ENCODE measurements at places on chromosomes 2 and 18.

GRCh38 chr2:202116691-202117090 lies 43.6 kb downstream of the KIAA2012 start:
- DNase-seq = no peak

DNA sequence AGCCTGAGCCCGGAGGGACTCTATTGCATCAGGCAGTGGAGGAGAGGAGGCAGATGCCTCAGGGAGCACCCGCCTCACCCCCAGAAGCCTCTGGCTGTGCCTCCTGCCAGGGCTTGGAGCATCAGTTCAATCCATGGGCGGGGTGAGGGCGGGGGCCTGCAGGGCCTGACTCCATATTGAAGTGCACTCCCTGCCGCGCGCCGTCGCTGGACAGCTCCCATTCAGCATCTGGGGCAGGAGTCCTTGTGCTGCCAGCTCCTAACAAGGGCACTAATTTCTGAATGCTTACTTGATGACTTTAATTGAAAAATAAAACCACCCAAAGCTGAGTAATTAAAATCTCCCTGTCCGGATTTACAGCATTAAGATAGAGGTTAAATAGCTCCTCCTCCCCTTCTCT lies 23.8 kb downstream of the C1QL2 start:
- no peak for DNase-seq

GRCh38 chr18:56289381-56289780 lies 349.0 kb downstream of the TXNL1 start:
- DNase-seq = no peak

GRCh38 chr2:175176624-175177023 lies 4.9 kb downstream of the ATP5MC3 start:
- DNase-seq = no peak

DNA sequence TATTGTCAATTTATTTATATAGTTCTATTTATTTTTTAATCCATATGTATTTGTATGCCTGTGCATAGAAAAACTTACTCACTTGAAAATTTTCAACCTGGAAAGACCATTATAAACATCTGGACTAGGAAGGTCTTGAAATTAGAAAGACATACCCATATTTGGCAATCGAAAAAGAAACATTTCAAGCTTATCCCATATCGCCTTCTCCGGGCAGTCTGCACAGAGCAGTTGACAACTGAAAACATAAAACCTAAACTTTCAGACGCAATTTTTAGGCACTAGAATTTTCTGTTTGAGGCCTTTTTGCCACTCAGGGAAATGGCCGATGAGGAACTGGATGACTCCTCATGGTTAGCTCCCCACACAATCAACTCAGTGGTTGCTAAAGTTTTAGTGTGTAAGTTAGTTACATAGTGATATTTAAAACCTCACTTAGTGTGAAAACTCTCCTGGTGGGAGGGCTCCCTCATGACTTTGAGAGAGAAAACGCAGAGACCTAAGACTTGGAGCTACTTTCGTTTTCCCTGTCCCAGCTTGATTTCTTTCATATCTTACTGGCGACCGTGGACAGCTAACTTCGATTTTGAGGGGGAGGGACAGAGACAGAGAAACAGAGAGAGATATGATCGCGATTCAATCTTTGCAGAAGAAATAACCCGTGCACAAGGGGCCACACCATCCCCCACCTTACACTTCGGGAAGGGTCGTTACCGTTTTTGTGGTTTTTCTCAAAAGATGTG lies 3.2 kb upstream of the HOXD12 start:
- DNase-seq = no peak

- peak; percentile 74 for DNase-seq
These were observed 258.5 kb downstream of the TWIST2 start for GRCh38 chr2:239106314-239106908.

DNA sequence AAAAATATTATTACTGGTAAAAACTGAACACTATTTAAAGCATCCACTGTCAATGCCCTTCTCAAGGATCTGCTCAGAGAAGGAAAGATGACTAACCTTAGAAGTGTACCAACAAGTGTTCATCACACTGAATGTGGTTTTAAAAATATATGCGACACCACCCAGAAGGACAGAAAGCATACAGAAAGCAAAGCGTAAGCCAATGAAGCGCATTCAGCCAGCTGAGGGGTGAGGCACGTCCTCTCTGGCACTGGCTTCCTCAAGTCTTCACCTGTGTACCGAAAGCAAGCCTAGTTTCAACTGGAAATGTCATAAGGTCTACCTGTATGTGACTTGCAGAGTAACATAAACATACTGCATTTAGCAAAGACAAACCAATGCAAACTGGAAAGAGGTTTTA lies 88.8 kb downstream of the PSMG2 start:
- DNase-seq = no peak

- DNase-seq = no peak
These were observed 9.3 kb upstream of the VWC2L start for GRCh38 chr2:214401580-214401979.

- peak; percentile 71 for DNase-seq
These were observed 58.1 kb downstream of the AGAP1 start for GRCh38 chr2:235551965-235552364.

- no peak for DNase-seq
These were observed 74.4 kb downstream of the ANTXR1 start for GRCh38 chr2:69087211-69087911.

- no peak for DNase-seq
These were observed 114.1 kb upstream of the PKDCC start for GRCh38 chr2:41933585-41934320.

DNA sequence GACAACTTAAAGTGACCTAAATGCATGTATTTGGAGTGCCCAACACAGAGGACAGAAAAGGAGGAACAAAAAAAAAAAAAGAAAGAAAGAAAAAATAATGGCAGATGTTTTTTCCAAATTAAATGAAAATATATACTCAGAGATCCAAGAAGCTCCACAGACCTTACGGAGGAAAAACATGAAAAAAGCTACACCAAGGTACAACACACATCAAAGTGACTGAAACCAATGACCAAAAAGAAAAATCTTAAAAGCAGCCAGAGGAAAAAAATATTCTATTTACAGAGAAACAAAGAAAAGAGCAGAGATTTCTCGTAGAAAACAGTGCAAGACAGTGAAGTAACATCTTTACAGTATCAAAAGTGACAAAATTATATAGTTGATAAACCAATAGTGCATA lies 5.1 kb downstream of the FANCL start:
- DNase-seq = no peak

- DNase-seq = no peak
These were observed 31.3 kb downstream of the DTNA start for GRCh38 chr18:34741401-34741800.

GRCh38 chr2:242015108-242016065 lies 145.9 kb downstream of the RTP5 start:
- no peak for DNase-seq

DNA sequence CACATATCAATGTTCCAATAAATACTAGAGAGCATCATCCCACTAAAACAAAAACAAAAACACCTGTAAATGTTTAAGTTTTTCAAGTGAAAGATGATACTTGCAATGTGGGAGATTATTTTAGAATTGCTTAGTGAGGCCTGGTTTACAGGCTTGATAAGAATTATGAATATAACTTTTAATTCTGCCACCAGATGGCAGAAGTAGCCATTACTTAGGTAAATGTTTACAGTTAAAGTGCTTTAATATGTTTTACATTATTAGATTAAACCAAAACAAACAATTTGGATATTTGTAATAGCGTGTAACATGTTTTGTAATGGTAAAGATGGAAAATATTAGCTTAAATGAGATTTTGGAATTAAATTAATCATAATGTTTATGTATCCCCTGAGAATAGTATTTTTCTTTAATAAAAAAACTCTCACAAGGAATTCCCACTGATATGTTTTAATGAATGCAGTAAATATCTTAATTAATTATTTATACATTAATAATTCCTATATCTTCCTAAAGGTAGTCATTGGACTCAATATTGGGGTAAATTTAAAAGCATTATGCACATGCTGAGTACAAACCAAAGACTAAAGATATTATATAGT lies 522.0 kb downstream of the SPAG16 start:
- no peak for DNase-seq

- no peak for DNase-seq
These were observed 69.3 kb downstream of the TTC27 start for GRCh38 chr2:32697156-32697555.

GRCh38 chr2:45941531-45942236 lies 290.2 kb downstream of the PRKCE start:
- no peak for DNase-seq

GRCh38 chr2:177806025-177806424 lies 266.6 kb downstream of the PDE11A start:
- no peak for DNase-seq

DNA sequence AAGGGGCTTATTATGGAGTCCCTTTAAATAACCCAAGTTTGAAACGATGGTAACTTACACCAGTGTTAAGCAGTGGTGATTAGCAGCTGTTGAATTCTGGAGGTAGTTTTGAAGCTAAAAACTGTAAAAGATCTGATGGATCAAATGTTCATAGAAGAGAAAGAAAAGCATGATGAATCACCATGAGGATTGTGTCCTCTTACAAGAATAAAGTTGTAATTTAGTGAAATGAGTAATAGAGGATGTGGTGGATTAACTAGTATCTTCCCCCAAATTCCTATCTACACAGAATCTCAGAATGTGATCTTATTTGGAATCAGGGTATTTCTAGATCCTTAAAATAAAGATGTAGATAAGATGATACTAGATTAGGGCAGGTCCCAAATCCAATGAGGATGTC lies 1138.2 kb upstream of the TMEFF2 start:
- no peak for DNase-seq

- no peak for DNase-seq
These were observed 343.9 kb upstream of the CHST9 start for GRCh38 chr18:27528925-27529521.

DNA sequence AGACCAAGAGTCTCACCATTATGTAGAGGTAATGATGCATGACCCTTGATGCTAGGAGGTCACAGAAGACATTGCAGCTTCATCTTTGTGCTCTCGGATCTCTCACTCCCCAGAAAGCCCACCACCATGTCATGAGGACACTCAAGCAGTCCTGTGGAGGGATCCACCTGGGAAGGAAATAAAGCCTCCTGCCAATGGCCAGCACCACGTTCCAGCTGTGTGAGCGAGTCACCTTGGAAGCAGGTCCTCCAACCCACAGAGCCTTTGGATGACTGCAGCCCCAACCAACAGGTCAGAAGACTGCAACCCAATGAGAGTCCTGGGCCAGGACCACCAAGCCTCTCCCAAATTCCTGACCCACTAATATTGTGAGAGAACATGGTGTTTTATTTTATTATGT lies 38.4 kb downstream of the CYP26B1 start:
- peak; percentile 30 for DNase-seq

DNA sequence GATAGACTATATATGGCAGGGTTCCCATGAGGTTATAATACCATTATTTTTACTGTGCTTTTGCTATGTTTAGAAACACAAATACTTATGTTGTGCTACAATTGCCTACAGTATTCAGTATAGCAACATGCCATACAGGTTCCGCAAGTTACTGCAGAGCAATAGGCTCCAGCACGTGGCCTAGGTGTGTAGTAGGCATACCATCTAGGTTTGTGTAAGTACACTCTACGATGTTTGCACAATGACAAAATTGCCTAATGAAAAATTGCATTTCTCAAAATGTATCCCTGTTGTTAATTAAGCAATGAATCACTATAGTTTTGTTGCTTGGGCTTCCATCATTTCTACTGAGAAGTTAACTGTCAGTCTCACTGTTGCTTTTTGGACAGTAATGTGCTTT lies 9.8 kb downstream of the CD302 start:
- DNase-seq = no peak

- DNase-seq = no peak
These were observed 951.7 kb upstream of the CNTNAP5 start for GRCh38 chr2:123073371-123073770.

- DNase-seq = no peak
These were observed 9.5 kb upstream of the CYS1 start for GRCh38 chr2:10089565-10090190.

DNA sequence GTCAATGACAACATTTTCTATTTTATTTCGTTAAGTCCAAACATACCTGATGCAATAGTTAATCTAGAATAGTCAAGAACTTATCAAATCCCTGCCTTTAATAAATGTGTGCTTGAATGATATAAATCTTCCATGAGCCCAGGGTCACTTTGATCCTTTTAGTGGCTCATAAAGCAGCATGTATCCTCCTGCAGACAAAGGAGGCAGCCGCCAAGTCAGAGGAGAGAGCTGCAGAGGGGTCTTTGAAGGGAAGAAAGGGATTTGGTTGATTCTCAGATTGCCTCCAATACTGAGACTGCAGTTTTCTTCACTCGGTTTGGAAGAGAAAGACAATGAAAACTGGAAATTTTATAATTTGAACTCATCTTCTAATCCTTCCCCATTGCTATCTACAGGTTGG lies 378.4 kb upstream of the PIK3C3 start:
- no peak for DNase-seq

DNA sequence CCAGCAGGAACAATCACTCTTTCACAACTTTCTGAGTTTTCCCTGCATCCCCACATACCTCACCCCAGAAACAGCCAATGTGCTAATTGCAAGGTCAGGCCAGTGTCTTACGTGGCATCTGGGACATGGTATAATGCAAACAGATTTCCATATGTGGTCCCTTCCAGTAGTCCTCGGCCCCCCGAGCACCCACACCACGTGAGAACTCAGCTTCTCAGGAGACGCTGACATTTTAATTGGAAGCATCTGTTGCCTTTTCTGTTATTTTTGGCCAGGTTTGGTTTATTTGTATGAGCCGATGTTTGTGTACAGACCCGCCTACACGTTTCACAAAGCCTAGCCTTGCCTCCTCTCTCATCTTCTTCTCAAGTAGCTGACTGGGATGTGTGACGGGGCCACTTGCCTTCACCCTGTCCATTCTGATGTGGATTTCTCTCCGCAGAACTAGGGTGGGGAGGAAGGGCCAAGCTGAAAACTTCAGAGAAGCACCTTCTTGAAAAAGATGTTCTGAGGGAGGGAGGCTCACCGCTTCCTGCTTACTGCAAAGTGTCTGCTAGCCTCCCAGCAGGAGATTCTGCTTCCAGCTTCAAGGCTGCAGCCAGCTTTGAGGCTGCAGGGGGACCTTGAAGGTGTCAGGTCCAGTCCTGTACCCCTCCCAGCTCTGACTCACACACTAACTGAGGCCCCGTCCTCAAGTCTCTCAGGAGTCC lies 109.6 kb upstream of the SLC14A2 start:
- no peak for DNase-seq
